ENCODE measurements at places on chromosomes 6 and 20. TPM values are rescaled to one million over a fixed set of nuclear protein-coding genes. Genes with fewer than 3 reads are reported as not detected.

LBP gene
- not detected for polyA plus RNA-seq

GRCh38 chr6:47016261-47016660 lies 25.9 kb downstream of the ADGRF1 start:
- DNase-seq: no peak

RGS17 gene
- 0.30 TPM for polyA plus RNA-seq

DNA sequence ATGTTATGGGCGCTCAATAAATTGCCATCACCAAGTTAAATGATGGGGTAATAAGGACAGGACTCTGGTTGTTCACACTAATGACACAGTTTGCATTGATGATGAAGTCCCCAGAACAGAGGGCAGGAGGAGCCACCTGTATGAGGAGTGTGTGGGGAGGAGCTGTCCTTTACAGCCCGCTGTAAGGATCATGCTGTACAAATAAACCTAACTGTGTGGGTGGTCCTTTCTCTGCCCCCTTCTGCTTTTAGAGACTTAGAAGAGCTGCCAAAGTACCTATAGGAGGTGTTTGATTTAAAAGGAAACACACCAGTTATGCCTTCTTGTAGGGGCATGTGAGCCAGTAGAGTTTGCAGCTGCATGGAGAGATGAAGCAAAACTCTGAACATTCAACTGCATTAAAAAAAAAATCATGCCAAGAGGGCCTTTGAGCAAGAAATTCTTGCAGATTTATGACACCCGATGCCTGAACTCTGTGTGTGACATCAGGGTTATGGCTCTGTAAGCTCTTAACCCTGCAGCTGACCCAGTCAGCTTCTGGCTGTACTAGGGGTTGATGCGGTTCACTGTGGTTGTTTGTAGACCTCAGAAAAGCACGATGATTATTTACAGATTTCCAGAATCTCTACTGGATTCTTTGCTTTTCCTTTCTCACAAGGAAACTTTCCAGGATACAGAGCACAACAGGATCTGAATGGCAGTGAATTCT lies 67.4 kb downstream of the UST start:
- no peak for DNase-seq

- no peak for DNase-seq
Measured at GRCh38 chr20:63979229-63979556, 249 bp downstream of the SAMD10 start.

GRCh38 chr6:110573136-110573535 lies 96.7 kb upstream of the SLC22A16 start:
- no peak for DNase-seq

DNA sequence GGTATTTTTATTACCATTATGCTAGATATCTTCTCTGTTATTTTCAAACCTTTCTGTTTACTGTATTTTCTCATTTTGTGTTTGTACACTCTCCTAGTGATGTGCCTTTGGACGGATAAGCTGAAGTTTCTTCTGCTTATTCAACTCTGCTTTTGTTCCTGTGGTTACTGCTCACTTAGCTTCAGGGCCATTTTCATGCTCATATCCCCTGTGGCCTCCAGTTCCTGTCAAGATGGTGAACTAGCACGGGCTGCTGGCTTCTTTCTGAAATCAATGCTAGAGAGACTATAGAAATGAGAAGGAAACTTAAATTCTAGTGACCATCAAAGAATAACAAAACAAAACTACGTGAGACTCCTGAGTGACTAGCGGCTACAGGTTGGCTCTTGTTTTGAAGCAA lies 6.8 kb upstream of the CST8 start:
- DNase-seq: no peak

- DNase-seq: no peak
Measured at GRCh38 chr6:27617700-27618689, 145.1 kb upstream of the ZNF184 start.

- DNase-seq: no peak
Measured at GRCh38 chr20:8389381-8390036, 257.4 kb downstream of the PLCB1 start.

DNA sequence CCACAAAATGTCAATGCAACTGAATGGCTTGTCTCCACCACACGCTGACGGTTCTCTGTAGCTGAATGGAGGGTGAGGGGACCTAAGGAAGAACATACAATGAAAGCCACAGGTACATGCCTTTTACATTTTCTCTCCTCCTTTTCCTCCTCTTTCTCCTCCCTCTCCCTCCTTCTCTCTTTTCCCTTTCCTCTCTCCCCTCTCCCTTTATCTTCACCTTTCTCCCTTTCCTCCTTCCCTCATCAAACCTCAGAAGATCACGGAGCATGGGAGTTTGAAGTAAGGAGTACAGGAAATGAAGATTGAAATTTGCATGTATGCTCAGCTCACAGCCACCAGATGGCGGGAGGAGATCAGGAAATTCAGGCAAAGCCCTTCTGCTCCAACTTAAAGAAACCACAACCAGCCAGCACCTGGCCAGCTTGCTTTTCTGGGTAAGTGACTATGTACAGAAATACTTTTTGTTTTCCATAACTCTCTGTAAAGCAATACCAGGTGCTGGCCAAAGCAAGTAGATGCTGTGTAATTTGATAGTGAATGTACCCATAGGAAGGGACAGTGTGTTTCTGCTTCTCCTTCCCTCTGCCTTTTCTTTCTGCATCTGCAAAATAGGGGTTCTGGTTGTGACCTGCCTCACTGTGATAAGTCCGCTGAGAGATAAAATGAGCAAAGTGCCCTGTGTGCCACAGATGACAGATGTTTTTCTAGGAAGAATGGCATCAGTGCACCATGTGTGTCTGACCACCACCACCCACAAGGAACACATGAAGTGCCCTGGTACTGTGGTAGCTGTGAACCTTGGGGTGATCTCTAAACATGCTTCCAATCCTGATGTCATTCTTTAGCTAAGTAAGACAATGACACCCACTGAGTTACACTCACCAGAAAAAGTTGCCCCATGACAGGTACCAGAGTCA lies 18.6 kb upstream of the FOXO3 start:
- DNase-seq: peak; percentile 61

TNFAIP3 gene
- 3.0 TPM for polyA plus RNA-seq

GRCh38 chr6:26358511-26358981 lies 6.5 kb upstream of the BTN3A2 start:
- DNase-seq: no peak

DNA sequence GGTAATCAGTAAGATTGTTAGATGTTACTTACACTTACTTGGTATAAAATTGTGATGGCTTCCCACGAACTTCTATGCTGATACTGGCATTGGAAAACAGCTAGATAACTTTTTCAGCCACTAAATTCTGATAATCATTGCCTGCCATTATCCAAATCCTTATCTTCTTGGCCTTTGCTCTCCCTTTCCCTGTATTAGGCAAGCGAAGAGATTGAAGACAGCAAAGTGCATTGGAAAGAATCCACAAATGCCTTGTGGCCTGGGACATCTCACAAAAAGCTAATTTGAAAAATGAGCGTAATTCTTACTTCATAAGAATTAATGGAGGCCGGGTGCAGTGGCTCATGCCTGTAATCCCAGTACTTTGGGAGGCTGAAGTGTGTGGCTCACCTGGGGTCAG lies 79.5 kb upstream of the MARCKS start:
- no peak for DNase-seq

GRCh38 chr6:82337688-82338257 lies 25.8 kb upstream of the TPBG start:
- DNase-seq: no peak

DNA sequence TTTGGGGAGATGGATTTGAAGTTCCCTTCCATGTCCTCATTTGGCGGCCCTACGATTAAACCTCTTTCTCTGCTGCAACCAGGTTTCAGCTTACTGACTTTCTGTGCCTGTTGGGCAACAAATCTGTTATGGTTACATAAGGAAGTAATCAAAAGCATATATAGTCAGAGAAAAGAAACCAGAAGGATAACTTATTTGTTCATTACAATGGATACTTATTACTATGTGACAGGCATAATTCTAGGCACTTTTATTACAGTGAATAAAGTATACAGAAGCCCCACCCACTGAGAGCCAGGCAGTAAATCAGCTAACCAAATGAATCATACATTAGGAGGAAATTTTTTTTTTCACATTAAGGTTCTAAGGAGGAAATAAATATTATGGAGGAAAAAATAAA lies 9.6 kb upstream of the TRIM31 start:
- DNase-seq: no peak

GRCh38 chr6:92329208-92329847 lies 1090.0 kb downstream of the EPHA7 start:
- DNase-seq: no peak

ADRM1 gene
- polyA plus RNA-seq: 87.2 TPM

TBC1D22B gene
- polyA plus RNA-seq: 3.1 TPM

GRCh38 chr6:156933201-156934068 lies 156.3 kb downstream of the ARID1B start:
- no peak for DNase-seq

WFDC5 gene
- not detected for polyA plus RNA-seq

DNA sequence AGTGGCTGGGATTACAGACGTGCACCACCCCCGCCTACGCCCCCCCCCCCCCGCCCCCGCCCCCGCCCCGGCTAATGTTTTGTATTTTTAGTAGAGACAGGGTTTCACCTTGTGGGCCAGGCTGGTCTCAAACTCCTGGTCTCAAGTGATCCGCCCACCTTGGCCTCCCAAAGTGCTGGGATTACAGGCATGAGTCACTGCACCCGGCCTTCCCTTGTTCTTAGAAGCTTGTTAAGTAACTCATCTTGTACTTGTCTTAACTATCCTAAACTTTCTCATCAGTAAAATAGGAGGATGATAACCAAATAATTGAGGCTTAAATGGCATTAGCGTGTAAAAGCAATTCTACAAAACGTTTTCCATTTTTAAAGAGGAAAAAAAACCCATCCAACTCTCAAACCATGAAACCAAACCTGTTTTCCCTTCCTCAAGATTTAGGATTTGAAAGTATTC lies 4.2 kb downstream of the CDYL start:
- DNase-seq: no peak

- peak; percentile 35 for DNase-seq
Measured at GRCh38 chr20:62642666-62643520, 590 bp downstream of the SLCO4A1 start.

DNA sequence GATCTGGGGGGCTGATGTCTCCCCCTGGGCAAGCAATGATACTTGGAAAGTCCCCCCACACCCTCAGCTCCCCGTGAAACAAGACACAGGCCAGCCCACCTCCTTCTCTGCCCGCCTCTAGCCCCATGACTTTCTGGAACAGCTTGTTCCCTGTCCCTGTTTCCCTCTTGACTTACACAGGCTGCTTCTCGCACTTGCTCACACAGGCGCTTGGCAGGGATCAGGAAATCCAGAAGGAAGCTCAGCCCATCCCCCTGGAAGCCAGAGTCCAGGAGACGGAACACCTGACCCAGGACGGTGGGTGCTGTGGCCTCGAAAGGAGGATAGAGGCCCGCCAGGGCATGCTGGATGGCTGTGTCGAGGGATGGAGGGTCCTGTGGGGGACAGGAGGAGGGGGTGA lies 14.8 kb downstream of the KIAA1755 start:
- DNase-seq: no peak

All from heart left ventricle (tissue), 16 donors.